Stimulated activated CD4-positive, alpha-beta T cell treated with anti-CD3 and anti-CD28 coated beads, Interleukin-1b, Interleukin-23, amount 100 ng/mL, for 24 hours (primary cell): ENCODE measurements at places on chromosomes 16 and 17.

DNA sequence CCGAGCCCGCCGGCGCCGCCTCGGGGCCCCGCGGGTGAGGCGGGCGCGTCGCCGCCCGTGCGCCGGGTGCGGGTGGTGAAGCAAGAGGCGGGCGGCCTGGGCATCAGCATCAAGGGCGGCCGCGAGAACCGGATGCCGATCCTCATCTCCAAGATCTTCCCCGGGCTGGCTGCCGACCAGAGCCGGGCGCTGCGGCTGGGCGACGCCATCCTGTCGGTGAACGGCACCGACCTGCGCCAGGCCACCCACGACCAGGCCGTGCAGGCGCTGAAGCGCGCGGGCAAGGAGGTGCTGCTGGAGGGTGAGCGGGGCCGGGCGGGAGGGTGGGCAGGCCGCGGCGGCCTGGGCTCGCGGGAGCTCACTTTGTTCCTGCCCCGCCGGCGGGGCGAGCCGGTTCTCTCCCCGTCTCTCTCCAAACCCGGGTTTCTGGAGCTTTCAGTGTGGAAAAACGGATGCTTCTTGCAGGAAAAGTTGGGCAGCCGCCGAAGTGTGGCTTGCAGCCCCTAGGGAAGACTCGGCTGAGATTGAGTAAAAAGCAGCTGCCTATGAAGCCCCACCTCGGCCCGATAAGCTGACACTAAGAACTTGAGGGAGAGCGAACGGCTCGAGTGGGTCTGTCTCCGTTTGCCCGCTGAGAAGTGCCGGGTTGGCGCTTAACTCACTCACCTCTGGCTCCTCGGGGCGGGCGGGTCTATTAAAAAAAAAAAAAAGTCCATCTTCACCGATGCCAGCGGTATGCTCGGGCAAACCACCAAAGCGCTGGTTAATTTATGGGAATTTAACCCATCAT is 677 bp downstream of the SNTB2 start:
- peak; percentile 20 for DNase-seq

DNA sequence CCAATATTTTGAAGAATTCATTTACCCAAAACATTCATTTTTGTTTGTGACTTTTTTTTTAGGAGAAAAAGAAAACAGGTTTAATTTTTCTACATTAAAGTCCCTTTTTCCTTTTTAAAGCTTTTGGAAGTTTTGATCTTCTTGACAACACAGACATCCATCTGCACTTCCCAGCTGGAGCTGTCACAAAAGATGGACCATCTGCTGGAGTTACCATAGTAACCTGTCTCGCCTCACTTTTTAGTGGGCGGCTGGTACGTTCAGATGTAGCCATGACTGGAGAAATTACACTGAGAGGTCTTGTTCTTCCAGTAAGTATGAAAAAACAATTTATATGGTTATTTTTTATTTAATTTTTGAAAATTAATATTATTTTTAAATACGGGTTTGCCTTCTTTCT is 37.2 kb downstream of the SIAH1 start:
- DNase-seq: no peak

GRCh38 chr16:67246756-67247191 is 507 bp downstream of the FHOD1 start:
- no peak for DNase-seq

DNA sequence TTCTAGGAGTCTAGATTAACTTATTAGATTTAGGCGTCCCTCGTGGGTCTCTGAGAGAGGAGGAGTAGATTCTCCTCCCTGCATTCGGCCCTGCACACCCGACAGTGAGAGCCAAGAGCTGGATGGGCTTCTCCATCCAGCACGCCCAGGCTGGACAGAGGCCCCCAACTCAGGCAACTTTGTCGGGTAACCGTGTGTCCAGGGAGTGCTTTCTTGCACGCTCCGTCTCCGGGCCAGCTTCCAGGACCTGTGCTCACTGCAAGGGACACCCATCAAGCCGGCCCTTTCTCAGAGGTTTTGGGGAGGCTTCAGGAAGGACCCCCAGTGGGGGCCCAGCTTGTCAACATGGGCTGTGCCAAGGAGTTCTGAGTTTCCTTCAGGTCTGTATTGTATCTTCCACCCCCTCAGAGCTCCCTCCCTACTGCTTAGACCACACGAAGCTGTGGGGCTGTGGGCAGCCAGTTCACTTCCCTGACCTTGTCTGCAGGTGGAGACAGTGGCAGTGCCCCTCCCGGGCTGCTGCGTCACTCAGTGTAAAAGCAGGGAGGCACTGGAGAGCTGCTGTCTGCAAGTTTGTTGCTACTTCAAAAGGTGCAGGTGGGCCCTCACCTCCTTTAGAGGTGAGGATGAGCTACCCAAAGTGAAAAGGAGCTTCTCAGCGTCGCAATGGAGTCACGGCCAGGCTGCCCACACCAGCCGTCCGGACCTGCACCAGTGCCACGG is 24.0 kb upstream of the C16orf78 start:
- DNase-seq: no peak

GRCh38 chr16:75235721-75236193 is 15.7 kb downstream of the BCAR1 start:
- DNase-seq: no peak

DNA sequence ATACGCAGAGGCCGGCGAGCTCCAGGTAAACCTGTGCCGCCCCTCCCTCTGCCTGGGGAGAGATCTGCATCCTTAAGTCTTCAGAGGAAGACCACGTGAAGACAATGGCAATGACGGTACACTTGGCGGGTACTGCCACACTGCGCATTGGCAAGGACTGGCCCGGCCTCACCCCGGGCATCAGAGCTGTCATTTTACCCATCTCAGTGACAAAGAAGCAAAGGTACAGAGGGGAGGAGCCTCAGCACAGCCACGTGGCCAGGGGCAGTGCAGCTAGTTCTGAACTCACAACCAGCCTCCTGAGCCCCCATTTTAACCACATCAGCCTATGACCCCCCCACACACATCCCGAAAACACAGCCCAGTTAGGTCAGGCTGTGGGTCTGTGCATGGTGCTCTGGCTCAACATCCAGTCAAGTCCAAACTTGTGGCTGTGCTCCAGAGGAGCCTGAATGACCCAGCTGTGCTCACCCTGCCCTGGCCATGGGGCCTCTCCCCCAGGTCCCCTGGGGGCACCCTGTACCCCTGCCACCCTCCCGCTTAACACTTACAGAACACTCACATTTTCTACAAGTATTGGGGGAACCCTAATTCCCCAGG is 80.6 kb downstream of the C16orf95 start:
- no peak for DNase-seq

GRCh38 chr16:58031016-58031800 is 5.7 kb downstream of the MMP15 start:
- DNase-seq: no peak
